Glomerular endothelial cell (primary cell): ENCODE measurements at places on chromosomes 4 and X. TPM values are rescaled to one million over a fixed set of nuclear protein-coding genes. Genes with fewer than 3 reads are reported as not detected.

DNA sequence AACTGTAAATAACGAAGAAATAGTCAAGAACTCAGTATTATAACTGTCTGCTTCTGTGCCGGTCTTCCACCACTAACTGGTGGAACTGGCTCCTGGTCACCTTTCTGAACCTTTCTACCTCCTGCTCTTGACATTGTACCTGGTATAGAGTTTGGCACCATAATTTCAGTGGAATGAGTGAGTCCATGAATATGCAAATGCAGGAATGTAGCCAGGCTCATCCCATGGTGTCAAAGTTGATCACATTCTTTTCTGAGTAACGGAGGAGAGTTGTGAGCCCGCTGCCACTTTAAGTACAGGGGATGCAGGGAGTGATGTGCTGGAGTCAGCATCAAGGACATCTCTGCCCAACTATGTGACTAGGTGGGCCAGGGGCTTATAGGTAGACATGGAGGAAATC, 207.9 kb upstream of the HS3ST1 start:
- no peak for DNase-seq

GRCh38 chr4:127870688-127871087, 10.0 kb upstream of the PLK4 start:
- DNase-seq, result no peak

- no peak for DNase-seq
Measured at GRCh38 chrX:19293606-19294325, 50.0 kb upstream of the PDHA1 start.

GRCh38 chr4:162209706-162210105, 45.9 kb upstream of the FSTL5 start:
- no peak for DNase-seq

DNA sequence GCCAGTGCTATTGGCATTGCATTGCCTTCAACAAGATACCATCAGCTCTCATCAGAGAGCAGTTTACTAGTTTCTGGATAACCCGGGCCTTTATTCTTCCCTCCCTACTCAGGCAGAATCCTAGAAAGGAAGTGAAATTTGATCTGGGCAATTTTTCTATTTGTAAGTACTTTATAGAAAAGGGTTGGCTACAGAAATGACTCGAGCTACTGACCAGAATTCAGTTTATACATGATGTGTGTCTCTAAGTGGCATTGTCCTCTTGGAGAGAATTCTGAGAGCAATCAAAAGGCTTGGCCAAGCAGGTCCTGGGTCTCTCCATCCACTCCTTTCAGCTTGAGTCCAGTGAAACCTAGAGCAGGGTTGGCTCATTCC, 192.7 kb upstream of the LEF1 start:
- DNase-seq, result no peak

DNA sequence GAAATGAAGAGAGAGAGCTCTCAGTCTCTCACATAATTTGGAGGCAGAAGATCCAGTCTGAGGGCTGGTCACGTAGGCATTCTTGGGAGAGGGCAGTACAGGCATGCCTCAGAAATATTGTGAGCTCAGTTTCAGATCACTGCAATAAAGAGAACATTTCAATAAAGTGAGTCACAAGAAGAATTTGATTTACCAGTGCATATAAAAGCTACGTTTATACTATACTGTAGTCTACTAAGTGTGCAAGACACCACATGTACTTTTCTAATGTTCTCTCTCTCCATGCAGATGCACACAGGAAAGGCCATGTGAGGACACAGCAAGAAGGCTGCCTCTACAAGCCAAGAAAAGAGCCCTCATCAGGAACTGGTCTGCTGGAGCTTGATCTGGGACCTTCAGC, 583.5 kb upstream of the FAT1 start:
- no peak for DNase-seq

TMPRSS11F gene
- not detected in 2 replicates for total RNA-seq

ANXA10 gene
- total RNA-seq, result 0.68 and 0.82 TPM in 2 replicates

CEP44 gene
- total RNA-seq, result 6.0 and 9.0 TPM in 2 replicates
